ENCODE measurements at places on chromosomes 2 and 18.

DNA sequence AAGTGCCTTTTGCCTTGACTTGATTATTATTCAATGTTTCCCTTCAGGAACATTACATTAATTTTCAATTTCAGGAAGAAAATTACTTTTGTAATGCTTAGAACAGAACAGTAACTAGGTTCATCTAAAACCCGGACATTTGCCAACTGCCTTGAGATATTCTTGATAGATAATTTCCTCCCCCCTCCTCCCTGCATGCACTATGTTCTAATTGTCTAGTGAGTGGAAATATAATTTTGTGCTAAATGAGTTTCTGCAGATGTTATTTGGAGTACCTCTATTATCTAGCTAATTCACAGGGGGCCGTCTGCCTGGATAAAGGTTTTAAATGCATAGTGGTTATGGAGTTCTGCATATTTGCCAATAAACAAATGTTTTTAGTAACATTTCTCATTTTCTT lies 200.3 kb upstream of the SLC39A10 start:
- DNase-seq = no peak

DNA sequence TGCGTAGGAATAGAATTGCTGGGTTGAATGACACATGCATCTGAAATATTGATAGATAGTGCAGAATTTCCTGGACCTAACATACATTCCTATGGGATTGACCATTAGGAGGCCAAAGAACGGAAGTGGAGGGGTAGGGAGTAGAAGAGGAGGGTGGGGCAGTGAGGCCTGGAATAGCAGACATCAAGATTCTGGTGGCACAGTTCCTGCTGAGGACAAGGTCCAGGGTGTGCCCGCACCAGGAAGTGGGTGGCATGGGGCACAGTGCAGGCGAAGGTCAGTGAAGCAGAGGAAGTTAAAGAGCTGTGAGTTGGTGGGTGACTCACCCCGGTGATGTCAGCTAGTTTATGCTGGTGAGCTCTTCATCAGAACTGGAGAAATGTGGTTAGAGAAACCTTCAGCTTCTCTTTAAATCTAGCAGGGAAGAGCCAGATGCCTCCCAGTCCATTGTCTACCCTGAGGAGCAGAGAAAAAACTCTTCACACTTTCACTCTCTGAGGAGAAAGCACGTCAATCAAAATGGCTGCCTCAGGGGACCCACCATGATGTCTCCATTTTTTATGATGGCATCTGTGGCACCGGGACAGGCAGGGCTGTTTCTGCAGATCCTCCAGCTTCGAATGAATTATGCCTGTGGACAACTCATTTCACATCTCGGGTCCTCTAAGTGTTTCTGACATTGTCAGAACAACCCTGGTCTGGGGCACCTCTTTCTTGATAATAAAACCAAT lies 55.9 kb upstream of the CTLA4 start:
- peak; percentile 93 for DNase-seq

- DNase-seq = no peak
Observed at GRCh38 chr18:58178511-58178910, 134.5 kb downstream of the NEDD4L start.

DNA sequence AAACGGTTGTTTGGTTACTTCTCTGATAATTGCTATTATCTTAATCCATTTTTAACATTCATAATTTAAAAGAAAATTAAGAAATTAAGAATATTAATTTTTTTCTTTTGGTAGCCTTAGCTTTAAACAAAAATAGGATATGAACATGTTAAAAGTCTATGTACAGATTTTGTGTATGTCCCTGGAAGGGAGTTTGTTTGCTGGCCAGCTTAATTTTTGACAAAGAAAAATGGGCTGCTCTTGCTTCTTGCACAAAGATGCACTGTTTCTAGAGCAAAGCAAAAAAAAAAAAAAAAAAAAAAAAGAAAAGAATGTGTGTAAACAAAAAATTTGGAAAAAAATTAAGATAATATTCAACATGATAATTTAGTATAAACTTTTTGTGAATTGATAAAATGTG lies 1.3 kb downstream of the RFTN2 start:
- no peak for DNase-seq

DNA sequence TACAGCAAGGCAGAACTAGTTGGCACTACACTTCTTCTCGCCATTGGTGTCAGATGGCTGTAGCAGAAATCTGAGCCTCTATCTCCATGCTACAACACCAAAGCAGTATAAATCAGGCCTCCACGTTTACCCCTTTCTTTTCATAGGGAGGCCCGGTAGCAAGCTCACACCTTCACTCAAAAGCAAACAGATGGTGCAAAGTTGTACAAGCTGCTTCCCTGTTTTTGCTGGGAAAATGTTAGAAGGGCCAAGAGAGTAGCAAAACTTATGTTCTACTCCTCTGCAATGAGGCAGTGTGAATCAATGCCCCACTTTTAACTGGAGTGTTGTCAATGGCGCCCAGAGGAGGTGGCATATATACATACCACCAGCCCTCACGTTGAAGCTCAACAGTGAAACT lies 369.6 kb upstream of the NRXN1 start:
- DNase-seq = no peak

DNA sequence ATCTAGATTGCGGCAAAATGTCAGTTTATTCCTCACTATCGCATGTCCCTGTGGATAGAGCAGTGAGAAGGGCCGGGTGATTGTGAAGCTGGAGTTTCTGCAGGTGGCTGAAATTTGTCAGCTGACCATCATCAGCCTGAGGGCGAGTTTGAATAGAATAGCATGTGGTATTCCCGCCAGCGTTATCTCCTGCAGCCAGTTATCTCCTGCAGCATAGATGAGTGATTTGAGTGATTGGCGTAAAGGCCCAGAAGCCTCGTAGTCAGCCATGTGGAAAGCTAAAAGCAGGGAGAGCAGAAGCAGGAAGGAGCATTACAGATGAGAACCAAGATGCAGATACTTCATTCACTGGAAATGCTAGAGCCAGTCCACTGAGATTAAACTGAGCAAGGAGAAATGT lies 65.5 kb downstream of the CABLES1 start:
- no peak for DNase-seq

DNA sequence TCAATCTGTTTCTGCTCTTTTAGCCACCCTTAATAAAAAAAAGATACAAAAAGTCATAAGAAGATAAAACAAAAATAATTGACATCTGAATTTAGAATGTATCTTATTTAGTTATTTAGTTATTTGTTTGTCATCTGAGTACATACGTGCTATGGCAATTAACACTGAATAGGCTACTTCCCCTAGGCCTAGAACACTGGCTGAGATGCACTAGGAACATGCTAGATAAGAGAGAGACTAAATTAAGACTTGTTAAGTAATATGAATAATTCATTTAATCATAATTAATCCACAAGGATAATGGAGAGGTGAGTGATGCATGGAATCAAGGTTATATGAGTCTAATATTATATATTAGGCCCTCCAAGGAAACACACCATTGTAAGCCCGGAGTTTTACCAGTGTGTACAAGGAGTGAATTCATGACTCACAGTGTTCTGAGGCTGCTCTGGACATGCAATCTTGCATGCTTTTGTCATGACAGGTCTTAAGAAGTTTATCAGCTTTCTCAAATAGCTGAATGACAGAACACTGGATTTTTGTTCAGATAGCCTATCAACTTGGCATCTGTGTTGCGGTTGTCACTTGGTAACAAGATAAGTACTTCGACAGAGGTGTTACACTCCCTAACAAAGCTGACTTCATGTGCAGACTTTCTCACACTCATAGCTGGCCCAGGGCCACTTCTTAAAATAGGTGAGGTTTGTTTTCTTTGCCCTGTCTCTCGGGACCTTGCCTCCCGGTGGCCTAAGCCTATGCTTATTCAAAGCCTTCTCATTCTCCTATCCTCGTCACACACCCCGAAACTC lies 5.0 kb upstream of the SERPINB2 start:
- peak; percentile 86 for DNase-seq

DNA sequence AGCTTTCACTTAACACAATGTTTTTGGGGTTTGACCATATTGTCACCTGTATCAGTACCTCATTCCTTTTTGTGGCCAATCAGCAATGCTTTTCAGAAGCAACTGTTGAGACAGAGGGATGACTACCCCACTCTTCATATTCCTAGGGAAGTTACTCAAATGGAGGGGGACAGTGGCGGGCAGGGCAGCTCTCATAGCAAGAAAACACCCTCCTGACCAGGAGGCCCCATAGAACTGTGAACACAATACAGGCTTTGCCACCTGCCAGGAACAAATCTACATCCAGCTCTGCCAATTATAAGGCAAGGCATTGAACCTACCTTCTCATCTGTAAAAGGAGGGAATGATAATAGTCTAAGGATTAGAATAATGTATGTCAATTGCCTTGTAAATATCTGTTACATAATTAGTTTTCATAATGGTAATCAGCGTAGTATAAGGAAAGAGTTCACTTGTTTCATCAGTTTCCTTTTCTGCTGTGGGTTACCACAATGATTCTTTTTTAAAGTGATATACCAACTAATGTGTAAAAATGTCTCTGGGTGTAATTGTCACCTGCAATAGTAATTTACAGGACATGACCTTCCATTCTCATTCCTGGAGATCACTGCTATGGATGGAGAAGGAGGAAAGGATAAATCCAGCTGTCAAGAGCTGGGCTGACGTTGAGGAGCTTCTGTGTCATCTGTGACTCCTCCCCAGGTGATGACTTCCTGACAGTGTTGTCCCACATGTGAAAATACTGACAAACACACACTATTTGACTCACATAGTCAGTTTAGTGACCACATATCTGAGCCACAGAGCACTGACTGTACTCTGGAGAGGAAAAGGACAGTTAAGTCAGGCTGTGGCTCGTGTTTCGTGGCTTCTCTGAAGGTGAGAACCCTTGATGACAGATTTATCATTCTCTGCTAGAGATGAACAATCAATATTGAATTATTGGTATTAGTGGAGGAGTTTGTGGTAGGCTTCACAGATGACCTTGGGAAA lies 13.5 kb downstream of the ALPK2 start:
- no peak for DNase-seq

GRCh38 chr2:66699793-66700676 lies 265.1 kb downstream of the MEIS1 start:
- DNase-seq = no peak

DNA sequence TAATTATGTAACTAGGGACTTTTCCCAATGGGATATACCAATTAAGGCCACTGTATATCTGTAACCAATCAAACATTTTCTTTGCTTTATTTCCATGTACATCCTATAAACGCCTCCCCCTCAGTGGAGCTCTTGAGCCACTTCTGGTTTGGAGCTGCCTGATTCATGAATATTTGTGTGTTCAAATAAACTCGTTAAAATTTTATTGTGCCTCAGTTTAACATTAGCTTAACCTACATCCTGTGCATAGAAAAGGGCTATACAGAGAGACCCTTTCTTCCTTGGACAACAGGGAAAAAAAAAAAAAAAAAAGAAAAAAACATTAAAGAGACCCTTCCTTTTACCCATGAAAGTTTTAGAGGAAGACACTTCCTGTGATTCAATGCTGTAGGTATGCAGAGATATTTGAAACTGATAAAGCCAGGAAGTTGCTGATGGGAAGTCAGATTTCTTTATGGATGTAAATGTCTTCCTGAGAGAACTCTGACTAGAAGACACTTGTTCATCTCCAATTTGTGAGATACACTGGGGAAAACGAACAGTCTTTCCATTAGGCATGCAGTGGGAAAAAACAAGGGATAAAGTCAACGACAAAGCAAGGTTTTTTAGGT lies 614.6 kb upstream of the SOX11 start:
- peak; percentile 39 for DNase-seq

DNA sequence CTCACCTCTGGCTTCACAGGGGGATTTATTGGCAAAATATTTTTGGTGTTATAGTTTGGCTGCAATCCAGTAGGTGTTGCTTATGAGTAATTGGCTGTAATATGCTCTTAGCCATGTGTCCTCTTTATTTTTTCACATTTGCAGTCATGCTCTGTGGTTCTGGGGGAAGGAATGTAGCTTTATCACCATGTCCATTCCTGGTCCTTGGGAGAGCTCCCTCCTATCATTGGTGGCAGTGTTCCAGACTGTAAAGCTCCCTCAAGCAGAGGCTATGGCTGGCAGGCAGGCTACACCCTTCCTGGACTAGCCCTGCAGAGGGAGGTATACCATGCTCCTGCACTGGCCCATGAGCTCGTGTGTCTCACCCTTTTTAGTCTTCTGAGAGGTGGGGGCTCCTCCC lies 120.0 kb upstream of the FSIP2 start:
- peak; percentile 50 for DNase-seq

GRCh38 chr2:1235806-1236205 lies 177.5 kb upstream of the TPO start:
- peak; percentile 13 for DNase-seq

DNA sequence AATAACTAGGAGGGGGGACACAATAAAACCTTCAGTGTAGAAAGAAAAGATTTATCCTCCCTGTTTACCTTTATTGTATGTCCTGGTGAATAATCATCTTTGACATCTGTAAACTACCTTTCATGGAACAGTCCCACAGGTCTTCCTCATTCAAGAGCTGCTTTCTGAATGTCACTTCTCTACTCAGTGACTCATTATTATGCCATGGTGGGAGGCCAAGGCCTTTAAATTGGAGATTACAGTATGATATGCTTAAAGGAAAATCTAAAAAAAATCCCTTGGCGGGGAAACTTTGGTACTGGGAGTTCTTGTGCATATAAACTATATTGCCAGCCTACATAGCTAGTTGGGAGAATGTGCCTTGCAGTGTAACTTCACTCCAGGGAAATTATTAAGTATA lies 713.0 kb downstream of the TDRD15 start:
- DNase-seq = no peak

DNA sequence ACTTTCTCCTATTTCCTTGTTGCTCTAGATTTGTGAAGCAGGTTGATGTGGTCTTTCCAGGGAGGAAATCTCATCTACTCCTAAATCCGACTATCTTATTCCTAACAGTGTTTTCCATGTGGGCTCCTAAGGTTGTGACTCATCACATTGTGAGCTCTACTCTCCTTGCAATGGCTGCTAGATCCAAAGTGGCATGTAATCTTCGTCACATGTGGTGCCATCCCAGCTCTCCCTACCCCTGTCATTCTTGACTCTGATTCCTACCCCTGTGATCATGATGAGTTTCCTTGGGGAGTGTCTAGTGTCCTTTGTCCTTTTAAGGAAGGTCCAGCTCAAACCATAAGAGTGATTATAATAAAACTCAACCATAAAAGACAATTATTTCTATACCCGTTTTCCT lies 47.3 kb upstream of the GULP1 start:
- peak; percentile 6 for DNase-seq

DNA sequence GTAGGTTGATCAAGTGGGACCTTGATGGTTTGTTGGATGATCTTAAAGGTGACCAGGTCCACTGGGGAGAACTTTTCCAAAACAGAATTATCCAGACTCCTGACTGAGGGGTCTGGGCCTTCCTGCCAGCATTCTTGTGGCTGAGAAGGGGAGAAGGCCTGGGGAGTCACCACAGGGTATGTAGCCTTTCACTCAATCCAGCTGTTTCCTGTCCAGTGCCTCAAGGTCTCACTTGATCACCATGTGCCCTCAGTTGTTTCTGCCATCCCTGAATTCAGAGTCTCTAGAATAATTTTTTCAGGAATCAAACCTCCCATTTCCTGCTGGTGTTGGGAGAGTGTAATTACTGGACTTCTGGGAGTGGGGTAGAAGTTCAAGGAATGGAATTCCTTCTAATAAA lies 54.4 kb upstream of the TANC1 start:
- DNase-seq = no peak

DNA sequence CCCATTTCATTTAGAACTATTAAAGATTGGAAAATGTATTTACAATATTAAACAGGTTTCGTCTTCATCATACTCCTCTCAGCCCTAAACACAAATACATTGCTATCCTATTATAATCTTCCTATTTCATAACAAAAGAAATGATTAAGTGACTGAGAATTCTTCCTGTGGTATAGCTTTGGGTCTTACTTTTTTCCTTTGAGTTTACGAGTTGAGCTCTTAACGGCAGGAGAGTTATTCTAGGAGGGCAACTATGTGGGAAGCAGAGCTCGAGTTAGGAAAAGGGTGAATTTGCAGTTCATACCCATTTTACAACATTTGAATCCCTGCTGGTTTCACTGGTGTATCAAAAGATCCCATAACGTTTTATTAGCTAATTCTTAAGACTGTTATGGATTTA lies 105.0 kb downstream of the FIGN start:
- DNase-seq = no peak

Measured in astrocyte of the spinal cord (primary cell).